ENCODE measurements at places on chromosomes 7 and 10.

GRCh38 chr10:45147000-45147399, 146.3 kb downstream of the ZNF22 start:
- DNase-seq: no peak

- no peak for DNase-seq
Measured at GRCh38 chr10:5540080-5540479, 15.3 kb downstream of the CALML3 start.

GRCh38 chr7:158680754-158681153, 23.9 kb downstream of the NCAPG2 start:
- DNase-seq: no peak

DNA sequence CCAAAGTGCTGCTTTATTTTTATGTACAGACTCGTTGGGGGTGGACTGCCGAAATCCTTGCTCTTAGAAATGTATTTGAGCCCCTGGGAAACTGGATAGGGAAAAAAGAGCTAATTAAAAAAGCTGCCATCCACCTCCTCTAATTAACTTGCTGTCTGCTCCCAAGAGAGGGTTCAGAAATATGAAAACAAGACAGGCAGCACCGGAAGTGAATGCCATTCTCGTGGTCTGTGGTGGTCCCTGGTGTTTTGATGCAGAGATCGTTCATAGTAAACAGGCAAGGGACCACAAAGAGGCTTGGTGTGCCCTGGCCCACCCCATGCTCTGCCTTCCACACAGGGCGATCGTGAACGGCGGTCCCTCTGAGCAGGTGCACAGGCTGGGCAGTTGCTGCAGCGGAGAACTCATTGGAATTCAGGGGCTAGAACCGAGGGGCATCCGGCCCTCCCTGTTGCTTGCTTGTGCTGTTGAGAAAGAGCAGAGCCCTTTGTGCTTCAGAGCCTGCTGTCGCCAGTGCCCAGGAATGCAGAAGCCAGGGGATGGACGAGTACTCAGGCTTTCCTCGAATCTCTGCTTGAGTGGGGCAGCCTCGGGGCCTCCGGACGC, 79.1 kb upstream of the BTBD16 start:
- DNase-seq: no peak
